Stimulated activated CD4-positive, alpha-beta T cell treated with anti-CD3 and anti-CD28 coated beads, TNF-alpha, amount 100 ng/mL, for 4 hours (primary cell): ENCODE measurements at places on chromosomes 7 and 10.

DNA sequence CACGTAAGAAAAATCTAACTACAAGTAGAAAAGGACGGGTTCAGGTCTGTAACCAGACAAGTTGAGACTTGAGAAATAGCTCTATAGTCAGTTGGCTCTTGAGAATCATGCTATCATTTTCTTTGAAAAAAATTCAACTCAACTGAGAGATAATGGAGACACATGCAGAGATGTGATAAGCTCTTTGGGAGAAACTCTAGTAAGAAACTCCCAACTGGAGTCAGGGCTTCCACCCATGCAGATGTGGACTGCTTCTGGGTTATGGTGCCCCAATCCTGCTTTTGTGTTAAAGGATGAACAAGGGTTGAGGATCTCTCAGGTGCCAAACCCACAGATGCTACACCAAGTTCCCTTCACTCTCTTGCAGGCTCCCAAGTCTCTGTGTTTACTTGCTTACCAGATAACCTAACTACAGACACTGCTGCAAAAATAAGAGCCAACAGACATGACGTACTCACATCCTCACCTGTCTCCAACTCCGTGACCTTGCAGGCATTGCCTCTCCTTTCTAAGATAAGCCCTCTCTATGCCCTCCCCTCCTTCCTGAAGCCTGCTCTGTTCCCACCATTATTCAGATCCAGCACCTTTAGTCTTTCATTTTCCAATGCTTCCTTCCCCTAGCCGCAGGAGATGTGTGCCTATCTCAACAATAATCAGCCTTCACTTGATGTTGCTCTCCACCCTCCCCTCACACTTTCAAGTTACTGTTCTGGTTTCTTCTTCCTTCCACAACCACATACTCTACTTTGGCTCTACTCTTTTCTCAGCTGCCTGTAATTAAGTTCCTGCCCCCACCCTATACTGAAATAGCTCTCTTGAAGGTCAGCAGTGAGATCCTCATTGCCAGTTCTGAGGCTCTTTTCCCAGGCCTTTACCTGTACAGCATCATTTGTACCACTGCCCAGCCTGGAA lies 130.0 kb downstream of the ICA1 start:
- no peak for DNase-seq

- no peak for DNase-seq
These were observed 440.6 kb downstream of the PARD3 start for GRCh38 chr10:34374356-34375045.

DNA sequence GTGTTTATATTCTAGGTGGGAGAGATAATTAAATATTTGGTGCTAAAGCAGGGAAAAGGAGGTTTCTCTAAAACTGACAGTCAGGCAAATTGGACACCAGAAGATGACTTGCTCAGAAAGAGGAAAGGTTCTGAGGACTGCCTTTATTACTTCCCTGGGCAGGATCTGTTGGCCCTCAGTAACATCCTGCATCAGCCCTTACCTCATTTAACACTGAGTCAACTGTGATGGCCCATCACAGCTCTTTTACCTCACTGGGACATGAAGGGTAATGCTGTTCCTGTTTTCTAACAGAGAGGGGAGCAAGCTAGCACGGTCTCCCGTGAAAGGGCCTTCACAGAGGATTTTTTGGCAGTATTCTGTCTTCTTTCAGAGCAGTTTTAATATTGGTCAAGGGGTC lies 12.0 kb downstream of the PPP1R17 start:
- DNase-seq: no peak

DNA sequence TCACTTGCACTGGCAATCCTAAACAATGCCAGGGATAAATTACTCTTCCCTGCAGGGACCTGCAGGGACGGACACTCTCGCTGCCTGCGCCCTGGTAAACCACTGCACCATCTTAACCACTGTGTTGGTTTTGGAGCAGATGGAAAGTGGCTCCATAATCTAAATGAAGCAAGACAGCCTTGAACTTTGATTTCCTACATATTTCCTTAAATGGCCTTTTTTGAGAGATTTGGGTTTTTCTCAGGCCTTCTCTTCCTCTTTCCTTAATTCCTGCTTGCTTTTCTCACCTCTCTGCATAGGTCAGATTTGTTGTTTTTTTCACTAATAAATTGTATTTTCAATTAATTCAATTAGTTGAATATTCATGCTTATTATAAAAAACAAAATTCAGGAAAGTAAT lies 2.8 kb downstream of the PILRA start:
- no peak for DNase-seq

DNA sequence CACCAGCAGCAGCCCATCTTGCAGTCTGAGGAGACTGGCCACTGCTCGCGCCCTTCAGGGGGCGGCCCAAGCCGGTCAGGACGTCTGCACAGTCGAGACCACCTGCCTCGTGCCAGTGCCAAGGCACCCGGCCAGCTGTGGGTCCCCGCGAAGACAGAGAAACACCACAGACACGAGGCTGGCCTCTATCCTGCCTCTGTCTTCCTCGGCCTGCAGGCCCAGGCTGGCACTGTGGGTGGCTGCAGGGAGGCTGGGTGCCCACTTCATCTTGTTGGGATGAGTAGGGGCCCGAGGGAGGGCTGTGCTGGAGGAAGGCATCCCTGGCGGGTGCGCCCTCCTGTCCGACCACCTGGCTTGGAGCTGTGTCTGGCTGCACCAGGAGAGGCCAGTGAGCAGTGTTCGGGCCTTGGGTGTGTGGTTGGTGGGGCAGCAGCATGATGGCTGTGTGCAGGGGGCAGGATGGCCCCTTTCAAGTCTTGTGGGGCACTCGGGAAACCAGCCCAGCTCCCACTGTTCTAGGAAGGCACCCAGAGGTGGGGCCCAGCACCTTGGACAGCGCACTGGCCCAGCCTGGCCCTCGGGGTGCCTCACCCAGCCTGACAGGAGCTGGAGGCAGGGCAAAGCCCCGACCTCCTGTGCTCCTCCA lies 7.3 kb downstream of the DPYSL4 start:
- DNase-seq: no peak

GRCh38 chr7:102828286-102828685 lies 79.5 kb downstream of the FAM185A start:
- no peak for DNase-seq

DNA sequence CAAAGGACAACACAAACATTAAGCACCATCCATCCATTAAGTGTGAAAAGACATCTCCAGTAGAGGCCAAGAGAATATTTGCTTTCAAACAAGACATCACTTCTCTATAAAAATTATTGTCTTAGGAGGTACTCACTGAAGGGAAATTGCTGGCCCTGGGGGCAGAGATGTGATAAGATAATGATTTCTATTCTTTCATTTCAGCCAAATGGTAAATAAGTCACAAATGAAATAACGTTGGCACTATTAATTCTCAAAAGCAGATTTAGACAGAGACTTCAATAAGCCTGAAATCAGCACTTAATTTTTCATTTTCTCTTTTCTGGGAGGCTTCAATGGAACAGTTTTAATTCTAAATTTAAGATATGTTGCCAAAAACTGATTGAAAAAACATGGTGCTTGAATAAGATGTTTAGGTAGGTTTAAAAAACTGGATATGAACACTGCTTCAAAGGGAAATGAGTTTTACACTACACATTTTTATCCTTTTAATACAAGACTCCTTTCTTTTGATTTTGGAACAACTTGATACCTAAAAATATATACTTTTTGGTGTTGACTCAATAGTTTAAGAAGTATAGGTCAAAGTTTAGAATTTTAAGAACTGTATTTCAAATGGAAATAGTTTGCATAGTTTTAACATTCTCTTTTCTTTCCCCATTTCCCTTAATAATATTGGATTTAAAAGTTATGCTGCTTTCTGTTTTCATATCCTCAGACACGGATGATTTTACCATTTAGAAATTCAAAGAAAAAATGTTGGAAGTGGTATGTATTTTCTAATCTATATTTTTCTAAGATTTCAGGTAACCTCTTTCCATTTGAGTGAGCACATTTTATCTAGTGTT lies 204.0 kb downstream of the AHR start:
- DNase-seq: no peak

DNA sequence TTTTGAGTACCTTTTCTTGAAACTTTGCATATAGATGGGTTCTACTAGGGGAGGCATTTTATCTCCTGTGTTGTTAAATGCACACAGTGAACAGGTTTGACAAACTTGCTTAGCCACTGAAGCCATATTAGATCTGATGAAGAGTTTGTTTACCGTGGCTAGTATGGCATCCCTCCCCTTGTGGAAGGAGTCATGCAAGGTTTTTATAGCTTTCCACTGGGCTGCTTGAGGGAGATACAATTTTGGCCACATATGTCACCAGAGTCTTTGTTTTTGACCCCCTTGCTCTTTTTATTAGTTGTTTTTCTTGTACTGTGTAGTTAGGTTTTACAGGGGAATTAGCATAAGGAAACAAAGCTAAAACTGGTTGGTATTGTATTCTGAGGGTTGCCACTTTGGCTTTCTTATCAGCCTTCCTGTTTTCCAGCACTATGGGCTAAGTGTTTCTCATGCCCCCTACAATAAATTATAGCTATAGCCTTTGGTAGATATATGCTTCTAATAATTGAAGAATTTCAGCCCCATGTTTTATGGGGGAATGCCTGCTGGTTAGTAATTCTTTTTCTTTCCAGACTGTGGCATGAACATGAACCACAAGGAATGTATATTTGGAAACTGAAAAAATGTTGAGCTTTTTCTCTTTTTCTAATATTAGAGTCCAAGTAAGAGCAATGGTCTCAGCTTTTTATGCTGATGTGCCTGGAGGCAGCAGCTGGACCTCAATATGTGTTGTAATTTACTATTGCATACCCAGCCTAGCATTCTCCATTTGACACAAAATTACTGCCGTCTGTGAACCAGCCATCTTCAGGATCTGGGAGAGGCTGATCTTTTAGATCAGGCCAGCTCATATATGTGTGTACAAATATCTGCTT lies 18.4 kb upstream of the STEAP2 start:
- DNase-seq: no peak

DNA sequence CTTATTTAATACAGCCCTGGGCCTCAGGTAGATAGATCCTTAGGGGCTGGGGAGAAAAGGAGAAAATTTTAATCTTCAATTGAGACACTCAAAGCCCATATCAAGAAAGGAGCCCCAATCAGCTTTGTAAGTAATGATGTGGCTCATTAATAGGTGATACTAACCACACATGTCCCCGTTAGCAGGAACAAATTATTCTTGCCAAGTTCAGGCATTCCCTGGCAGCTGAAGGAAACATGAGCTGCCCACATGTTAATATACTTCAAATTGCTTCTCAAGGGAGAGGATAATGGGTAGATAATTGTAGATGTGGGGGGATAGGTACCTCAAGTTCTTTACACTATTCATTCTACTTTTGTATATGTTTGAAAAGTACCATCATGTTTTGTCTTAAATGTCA lies 14.5 kb downstream of the IFIT5 start:
- DNase-seq: no peak

- DNase-seq: no peak
These were observed 85.4 kb downstream of the CFTR start for GRCh38 chr7:117565226-117565625.

DNA sequence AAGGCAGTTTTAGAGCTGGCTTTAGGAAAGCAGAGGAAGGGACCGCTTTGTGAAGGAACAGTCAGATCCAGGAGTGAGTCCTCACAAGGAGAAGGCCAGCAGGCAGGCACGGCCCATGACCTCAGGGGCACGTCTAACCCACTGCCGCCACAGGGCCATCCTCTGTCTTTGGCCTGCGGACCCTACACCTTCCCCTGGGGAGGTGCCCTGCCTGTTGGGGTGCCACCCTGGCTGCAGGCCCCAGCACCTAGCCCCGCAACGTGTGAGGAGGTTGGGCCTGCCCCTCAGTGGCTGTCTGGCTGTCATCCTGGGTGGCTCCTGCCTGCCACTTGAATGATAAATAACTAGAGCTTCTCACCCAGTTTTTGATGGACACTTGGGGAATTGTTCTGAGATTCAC lies 31.0 kb upstream of the TRIM8 start:
- no peak for DNase-seq

DNA sequence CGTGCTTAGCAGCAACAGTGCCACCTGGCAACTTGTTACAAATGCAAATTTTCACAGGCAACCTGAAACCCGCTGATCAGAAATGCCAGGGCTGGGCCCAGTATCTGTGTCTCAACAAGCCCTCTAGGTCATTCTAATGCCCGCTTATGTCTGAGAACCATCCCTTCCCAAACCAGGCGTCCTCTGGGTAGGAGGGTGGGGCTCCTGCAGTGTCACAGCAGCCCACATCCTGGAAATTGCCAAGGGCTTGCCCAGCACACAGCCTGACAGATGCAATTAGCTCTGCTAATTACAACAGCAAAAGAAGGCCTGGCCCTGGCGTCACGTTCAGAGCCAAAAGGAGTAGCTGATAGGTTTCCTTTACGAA lies 15.9 kb downstream of the ITPRIP start:
- DNase-seq: no peak

DNA sequence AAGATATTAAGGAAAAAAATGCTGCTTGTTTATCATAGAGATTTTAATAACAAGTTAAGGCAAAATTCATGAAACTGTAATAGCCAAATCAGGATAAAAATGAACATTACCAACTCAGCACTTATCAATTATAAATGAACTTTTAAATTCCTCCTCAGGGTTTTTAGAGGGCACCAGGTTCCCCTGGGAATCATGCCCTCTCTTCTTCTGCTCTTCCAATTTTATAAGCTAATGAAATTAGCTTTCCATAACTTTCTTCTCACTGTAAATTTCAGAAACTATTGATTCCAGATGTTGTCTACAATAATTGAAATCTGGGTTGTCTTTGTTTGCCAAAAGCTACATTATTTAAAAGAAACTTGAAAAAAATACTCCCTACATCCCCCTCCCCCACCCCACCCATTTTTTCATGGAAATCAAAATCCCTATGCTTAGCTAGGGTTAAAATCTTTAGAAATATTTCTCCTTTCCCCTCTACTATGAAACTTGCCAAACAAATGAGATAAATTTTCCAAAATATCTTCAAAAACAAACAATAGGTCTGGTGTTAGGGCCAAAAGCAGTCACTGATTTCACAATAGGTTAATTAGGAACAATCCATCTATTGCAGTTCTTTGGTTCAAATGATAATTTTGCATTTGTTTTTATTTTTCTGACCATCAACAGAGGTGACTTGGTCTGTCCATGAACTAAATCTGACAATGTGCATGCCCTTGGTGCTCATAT lies 187.7 kb downstream of the DOCK4 start:
- DNase-seq: no peak
